Foreskin fibroblast (primary cell): ENCODE measurements at places on chromosomes 1 and 21.
A peak's percentile ranks its signal among the peaks of the same experiment; 100 is the strongest.

GRCh38 chr1:51472359-51472758, 46.7 kb downstream of the EPS15 start:
- DNase-seq, result no peak

DNA sequence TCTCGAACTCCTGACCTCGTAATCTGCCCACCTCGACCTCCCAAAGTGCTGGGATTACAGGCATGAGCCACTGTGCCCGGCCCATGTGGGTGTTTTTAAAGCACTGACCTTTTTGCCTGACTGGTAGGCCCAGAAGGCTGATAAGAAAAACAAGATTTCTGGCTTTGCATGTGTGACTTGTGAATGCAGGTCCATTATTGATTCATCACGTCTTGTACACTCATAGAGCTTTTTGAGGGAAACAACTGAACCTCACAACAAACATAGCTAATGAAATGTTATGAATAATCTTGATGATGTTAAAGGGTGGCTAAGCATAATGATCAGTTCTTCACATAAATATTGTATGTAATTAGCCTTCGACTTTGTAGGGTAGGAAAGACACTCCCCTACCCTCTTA, 140.9 kb upstream of the UBE2U start:
- no peak for DNase-seq

GRCh38 chr1:111720977-111721786, 18.0 kb downstream of the INKA2 start:
- peak; percentile 30 for DNase-seq

GRCh38 chr1:43639976-43640794, 9.8 kb upstream of the KDM4A start:
- DNase-seq, result no peak

GRCh38 chr1:46646331-46646730, 21.8 kb downstream of the ATPAF1 start:
- no peak for DNase-seq

GRCh38 chr1:221839782-221840395, 98.0 kb upstream of the DUSP10 start:
- peak; percentile 79 for DNase-seq

DNA sequence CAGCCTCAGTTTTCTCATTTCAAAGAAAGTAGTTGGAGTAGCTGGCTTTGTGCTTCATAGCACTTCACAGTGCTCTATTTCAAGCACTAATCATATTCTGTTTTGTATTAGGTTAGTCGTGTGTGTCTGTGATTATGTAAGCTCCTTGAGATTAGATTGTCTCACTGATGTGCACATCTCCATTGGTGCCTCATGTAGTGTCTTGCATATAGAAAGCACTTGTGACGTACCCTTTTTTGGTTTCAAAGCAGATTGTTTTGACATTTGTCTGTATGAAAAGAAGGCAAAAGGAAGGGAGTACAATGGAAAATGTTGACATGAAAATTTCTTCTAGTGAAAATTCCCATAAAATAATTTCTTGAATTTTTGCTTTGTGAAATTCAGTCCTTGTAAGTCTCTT, 13.9 kb downstream of the BTBD8 start:
- no peak for DNase-seq

DNA sequence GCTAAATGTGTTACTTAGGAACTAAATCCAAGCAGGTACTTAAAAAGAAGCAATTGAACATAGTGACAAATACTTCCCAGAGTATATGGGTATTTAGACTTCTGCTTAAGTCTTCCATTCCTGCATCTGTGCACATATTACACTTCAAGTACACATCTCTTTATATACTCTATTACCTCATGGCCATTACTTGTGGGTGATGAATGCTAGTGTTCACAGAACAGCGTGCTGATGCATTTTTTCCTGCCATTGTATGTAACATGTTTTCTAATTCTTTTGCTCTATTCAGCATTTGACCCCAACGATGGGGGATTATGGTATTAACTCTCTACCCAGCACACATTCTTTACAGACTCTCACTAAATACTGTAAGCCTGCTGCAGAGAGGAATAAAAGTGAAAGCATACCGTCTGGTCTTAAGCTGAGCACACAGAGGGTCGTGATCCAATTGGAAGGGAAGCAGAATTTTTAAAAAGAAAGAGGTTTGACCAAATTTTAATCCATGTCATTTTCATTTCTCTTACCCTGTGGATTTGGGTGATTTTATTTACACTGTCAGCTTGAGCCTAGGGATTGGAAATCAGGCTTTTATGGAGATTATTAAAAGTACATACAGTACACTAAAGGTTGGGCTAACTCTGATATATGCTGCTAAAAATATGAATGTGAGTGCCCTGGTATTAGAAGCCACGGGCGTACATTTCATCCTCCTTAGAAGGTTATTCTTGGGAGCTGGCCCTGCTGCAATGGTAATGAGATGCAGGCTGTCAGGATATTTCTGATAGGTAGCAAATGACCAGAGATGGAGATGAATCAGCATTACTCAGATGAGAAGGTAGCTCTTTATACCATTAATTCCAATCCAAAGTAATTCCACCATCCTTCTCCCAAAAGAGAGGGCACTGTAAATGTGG, 95.5 kb upstream of the PROX1 start:
- no peak for DNase-seq

DNA sequence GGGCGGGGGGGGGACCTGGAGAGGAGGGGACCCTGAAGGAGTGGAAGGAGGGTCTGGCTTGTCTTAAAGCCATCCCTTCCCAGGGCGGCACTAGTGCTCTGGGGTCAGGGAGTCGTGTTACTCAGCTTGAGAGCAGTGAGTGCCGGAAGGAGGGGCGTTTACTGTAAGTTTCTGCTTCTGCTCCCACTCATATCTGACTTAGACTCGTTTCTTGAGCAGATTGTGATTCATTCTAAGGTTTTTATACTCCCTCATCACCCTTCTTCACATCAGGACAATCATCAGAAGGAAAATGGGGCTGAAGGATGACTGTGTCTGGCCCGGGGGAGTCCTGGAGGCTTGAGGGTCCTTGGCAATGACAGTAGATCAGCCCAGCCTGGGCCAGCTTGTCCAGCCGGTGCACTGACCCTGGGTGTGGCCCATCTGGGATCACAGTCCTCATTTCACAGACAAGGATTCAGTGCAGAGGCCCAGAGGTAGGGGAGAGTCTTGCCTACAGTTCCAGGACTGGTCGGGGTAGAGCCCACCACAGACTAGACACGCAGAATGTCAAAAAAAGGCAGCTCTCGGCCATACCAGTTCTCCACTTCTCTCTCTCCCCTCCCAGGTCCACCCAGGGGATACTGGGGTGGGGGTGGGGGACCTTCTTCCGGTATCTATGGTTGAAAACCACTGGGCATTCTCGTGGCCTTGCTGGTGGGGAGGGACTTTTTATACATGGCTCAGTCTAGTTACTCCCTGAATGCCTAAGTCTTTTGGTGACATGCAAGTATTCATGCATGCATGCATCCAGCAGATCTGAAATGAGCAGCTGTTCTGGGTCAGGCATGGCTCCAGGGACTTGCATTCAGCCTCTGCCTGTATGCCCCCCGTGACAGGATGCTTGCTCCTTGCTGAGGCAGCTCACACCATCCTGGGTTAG, 5.1 kb downstream of the TNFRSF8 start:
- peak; percentile 61 for DNase-seq

- DNase-seq, result no peak
Measured at GRCh38 chr1:13494712-13495111, 19.1 kb downstream of the LRRC38 start.

DNA sequence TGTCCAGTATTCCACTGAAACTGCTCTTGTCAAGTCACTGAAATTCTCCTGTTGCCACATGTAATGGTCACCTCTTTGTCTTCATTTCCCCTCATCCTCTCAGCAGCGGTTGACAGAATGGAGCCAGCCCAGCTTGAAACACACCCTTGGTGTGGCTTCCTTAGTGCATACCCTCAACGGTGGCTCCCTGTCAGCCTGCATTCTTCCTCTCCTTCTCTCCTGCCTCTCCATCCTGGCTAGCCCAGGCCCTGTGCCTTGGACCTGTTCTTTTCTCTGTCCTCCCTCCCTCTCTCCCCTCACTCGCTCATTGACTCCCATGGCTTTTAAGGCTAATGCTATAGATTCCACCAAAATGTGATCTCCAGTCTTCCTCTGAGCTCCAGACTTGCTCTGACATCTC, 3.7 kb downstream of the FCMR start:
- DNase-seq, result no peak

DNA sequence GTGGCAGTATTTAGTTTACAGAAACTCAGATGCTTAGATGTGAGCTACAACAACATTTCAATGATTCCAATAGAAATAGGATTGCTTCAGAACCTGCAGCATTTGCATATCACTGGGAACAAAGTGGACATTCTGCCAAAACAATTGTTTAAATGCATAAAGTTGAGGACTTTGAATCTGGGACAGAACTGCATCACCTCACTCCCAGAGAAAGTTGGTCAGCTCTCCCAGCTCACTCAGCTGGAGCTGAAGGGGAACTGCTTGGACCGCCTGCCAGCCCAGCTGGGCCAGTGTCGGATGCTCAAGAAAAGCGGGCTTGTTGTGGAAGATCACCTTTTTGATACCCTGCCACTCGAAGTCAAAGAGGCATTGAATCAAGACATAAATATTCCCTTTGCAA, 59.7 kb upstream of the ZNF326 start:
- no peak for DNase-seq

DNA sequence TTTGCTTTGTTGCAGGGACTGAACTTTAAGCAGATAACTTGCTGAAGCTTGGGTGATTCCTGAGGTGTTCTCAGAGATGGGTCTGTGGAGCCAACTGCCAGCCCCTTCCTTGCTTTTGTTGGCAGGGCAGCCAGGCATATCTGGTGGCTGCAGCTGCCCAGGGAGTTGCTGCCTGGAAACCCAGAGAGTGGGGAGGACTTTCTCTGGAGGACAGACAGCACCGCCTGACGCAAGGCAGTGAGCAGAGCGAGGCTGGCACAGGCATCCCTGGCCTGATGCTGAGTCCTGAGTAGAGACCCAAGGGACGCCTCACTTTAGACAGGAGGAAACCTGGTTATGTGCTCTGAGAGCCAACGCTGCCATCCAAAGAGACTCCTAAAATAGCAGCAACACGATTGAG, 9.8 kb upstream of the OLFML2B start:
- no peak for DNase-seq

DNA sequence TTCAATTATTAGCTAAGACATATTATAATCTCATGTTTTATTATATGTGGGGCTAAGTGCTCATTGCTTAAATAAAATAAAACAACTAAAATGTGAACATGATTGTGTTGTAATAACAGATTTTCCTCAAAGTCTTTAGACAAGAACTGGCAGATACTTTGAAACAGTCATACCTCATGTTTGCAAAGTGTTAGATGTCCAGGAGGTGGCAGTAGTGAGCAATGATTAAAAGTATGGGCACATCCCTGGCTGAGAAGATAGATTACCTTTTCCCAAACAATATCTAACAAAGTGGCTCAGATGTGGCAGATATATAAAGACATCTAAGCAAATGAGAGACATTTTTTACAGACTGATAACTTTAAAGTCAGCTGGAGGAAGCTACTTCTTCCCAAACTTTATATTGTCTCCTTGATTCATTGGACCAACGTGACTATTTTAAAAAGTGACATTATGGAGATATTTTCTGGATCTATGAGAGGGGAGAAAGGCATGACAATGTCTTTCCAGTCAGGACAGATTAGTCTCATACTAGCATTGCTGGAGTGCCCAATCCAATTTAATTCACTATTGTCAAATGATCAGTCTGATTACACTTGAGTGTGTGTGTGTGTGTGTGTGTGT, 269.8 kb downstream of the S1PR1 start:
- peak; percentile 8 for DNase-seq
